Fibroblast of skin of right quadriceps (primary cell): ENCODE measurements at places on chromosomes 6 and 20.

DNA sequence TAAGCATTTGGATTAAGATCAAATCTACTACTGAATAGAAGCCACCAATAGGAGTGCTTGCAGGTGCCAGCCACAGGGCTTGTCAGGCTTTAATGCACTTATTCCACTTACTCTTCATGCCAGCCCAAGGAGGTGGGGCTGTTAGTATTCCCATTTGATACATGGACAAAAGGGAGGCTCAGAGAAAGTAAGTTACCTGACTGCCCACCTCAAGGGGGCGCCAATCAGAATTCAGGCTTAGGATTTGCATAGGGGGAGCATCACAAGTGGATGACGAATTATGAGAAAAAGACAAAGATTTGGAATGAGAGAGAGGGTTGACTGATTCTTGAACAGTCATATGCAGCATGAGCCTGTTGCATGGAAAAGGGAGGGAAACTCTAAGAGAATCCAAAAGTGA lies 188.4 kb upstream of the TSHZ2 start:
- DNase-seq = peak; percentile 8

- no peak for DNase-seq
These were observed 75.0 kb downstream of the ISM1 start for GRCh38 chr20:13296070-13296469.

DNA sequence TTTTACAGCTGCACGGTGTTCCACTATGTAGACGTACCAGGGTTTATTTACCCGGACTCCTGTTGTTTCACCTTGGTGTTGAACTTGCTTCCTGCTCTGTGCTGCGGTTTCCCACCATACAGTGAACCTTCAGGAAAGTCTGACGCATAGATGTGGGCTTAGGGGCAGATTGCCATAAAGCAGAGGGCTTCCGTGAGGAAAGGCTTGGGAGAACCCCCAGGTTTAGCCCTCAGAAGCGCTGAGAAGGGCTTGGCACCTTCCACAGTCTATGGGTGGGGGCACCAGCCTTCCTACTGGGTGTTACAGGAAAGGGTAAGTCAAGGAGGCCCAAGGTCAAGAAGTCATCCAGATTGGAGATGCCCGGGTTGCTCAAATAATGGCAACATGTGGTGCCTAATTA lies 19.2 kb upstream of the MRPS18A start:
- no peak for DNase-seq

GRCh38 chr20:8744228-8744844 lies 324.6 kb upstream of the PLCB4 start:
- DNase-seq = peak; percentile 62

DNA sequence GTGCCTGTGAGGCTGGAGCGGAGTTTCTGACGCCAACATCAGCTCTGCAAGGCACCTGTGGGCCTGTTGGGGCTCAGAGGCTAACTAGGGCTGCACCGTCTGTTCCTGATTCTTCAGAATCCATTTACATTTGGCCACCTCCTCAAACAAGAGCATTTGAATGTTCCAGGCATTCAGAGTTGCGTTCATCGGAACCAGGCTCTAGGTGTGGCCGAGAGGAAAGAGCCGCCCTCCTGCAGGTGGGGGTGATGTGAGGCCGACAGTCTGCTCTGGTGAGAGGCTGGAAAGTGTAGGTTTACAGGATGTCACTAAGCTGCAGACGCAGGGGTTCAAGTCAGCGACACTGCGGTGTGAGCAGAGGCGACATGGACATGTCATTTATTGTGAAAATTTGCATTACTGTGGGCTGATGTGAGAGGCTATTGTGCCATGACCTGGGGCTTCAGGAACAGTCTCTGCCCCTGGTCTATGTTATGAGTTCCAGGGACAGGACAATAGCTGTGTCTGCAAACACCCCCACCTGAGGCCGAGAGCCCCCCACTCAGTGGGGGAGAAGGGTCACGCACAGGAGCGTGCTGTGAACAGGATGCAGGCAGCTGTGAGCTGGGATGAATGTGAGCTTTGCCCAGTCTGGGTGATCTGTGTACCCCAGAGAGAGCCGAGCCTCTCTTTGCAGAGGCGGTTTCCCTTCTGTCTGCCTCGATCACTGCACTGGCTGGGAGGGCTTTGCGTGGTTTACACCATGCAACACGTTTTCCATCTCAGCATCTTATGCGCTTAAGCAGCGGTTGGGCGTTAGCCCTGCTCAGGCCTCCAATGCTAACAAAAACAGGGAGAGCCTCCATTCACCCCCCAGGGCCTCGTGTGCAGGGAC lies 21.1 kb downstream of the SLCO4A1 start:
- DNase-seq = no peak

DNA sequence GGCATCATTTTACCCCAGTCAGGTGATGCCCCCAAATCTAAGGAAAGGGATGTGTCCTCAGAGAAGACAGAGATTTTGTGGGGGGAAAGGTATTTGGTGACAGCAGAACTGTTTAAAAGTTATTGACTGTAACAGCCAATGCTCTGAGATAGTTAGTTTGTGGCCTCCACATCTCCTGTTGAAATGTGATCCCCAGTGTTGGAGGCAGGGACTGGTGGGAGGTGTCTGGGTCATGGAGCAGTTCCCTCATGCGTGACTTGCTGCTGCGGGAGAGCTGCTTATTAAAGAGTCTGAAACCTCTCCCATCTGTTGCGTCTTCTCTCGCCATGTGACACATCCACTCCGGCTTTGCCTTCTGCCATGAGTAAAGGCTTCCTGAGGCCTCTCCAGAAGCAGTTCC lies 282.8 kb upstream of the FOXQ1 start:
- peak; percentile 38 for DNase-seq

DNA sequence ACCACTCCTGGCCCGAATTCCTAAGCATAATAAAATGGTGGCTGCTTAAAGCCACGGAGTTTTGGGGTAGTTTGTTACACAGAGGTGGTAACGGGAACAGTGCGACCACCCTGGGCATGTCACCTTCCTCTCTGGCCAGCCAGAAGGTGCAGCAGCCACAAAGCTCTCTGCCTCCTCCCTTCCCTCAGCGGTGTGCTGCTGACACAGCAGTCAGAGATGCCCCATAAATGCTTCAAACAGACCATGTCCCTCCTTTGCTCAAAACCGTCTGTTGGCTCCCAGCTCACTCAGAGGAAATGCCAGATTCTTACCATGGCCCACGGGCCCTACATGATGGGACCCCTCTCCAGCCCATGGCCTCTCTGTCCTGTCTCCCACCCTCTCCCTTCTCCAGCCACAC lies 12.1 kb upstream of the TCF15 start:
- DNase-seq = no peak

- DNase-seq = no peak
These were observed 522.7 kb upstream of the CDH4 start for GRCh38 chr20:60729135-60729900.

DNA sequence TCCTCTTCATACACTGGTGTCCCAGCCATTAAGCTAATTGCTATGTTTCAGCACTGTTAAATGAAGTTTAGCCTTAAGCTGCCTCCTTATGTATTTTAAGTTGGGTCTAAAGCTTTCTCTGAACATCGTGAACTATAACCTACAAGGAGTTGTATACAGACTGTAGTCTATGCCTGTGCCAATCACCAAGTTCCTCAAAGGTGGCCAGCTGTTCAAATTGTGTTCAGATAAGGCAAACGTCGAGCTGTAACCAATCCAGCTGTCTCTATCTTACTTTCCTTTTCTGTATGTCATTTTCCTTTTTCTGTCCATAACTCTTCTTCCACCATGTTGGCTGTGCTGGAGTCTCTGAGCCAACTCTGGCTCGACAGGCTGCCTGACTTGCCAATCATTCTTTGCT lies 199.6 kb downstream of the OGFRL1 start:
- no peak for DNase-seq

- no peak for DNase-seq
These were observed 43.3 kb downstream of the IL20RA start for GRCh38 chr6:137001299-137001976.

DNA sequence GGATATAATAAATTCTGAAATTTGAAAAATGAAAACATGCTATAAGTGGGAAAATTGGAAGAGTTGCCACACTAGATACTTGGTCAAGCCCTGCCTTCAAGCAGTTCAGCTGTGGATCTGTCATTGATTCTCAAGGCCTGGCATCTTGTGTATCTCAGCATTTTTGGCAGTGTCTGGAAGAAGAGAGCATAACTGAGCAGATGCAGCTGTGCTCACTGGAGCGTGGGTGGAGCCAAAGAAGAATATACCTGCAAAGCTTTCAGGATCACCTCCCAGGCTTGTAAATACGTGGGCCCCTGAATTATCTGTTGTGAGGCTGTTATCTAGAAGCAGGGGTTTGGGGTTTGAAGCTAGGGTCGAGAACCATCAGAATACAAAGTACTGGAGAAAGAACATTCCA lies 31.3 kb upstream of the CHD6 start:
- no peak for DNase-seq

DNA sequence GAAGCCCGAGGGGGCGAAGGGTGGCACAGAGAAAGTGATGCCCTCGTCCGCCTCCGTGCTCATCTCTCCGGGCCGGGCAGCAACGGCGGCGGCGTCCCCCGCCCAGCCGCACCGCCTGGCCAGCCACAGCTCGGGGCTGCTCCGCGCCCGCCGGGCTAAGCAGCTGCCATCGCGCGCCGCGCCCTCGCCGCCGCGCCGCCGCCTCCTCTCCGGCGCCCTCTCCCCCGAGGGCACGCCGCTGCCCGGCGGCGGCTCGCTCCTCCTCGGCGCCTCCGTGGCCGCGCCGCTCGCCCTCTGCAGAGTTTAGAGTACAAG lies 225 bp downstream of the MAP3K5 start:
- no peak for DNase-seq

- DNase-seq = no peak
These were observed 2.7 kb downstream of the GABBR1 start for GRCh38 chr6:29630315-29630714.

DNA sequence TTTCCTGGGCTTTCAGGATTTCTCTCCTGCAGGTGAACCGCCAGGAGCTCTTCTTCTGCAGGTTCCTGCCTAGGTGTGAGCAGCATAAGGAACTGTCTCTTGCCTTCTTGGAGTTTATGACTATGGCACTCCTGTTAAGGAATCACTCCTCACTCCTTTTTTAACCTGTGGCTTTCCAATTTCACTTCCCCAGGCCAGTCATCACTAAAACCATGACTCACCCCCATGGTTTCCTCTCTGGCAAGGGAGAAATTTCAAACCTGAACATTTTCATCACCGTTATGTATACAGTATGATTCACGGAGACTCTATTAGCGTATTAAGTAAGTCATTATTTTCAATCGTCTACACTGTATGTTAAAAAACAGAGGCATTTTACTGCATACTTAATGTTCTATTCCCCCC lies 78.2 kb upstream of the ARID1B start:
- DNase-seq = peak; percentile 80

DNA sequence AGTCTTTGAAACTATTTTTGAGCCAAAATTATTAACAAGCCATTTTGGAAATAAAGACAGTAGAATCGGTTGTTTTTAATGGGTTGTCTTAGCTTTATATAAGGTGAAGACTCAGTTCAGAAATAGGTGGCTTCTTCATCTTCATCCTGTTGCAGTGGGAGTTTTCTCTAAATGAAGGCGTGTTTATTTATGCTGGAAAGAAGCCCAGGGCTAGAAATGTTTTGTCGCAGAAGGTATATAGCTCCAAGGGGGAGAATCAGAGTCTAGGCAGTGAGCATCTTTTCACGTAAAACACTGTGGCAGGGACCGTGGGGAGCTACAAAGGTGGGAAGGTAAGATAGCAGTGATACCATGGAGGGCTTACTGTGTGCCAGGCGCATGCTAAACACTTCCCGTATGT lies 34.3 kb downstream of the FARS2 start:
- no peak for DNase-seq

- DNase-seq = no peak
These were observed 5.8 kb downstream of the SNHG17 start for GRCh38 chr20:38429301-38429700.

DNA sequence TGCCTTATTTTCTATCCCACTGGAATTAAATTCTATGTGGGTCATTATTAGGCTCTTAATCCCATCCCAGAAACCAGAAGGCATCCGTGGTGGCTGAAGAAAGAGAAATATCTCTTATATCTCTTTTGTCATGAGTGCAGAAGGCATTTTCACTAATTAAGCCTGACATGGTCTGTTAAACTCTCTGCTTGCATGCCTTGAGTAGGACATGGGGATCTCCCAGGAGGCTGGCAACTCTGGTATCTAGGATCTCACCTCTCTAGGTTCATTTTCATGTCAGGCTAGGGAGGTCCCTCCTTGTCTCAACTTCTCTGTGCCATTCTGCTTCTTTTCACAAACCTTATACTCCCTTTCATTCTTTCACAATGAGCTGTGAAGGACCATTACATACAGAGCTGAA lies 25.3 kb upstream of the GPR63 start:
- no peak for DNase-seq
